Neural progenitor cell (in vitro differentiated cells): ENCODE measurements at places on chromosomes 6 and 20.

- DNase-seq, result no peak
These were observed 79.5 kb downstream of the SESN1 start for GRCh38 chr6:109015176-109015575.

- DNase-seq, result no peak
These were observed 71.6 kb downstream of the BANF2 start for GRCh38 chr20:17771206-17772004.

GRCh38 chr6:106728296-106728870 lies 99.0 kb downstream of the QRSL1 start:
- DNase-seq, result no peak

GRCh38 chr6:134288538-134289203 lies 29.2 kb downstream of the SGK1 start:
- no peak for DNase-seq

DNA sequence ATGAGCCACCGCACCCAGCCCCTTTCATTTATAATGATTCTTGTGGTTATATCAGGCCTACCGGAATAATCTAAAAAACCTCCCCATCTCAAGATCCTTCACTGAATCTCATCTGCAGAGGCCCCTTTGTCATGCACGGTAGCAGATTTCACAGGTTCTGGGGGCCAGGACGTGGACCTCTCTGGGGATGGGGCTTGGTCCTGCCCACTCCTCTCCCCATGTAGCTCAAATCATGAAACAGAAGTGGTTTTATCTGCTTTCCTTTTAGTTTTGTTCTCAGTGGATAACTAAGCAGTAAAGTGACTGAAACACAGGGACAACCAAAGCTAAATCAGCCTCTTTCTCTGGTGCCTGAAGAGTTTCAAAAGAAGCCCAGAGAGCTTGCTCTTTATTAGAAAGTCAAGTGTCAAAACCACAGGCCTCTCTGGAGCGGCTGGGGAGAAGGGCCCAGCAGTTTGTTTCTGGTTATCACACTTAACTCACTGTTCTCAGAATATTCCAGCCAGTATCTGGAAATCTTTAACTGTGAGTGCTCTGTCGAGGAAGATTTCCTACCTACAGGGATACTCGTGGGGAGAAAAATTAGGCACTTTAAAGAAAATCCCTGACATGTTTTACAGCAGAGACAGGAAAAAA lies 60.6 kb upstream of the FAM184A start:
- no peak for DNase-seq

DNA sequence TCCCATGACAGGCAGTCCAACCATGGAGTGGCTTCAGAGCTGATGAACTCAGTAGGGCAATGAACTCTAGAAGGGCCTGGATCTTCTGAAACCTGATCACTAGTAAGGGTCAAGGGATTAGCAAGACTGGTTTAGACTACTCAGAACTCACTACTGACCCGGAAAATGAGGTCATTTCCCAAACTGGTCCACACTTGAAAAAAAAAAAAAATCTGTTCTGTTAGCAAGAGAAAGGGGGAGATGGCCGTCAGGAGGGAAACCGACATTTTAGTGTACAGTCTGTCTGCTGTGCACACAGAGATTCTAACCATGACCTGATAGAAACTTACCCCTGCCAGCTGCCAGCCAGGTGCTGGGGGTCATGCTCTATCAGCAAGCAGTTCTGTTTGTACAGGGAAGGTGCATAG lies 262.4 kb upstream of the AGPAT4 start:
- DNase-seq, result peak; percentile 9

- DNase-seq, result no peak
These were observed 422.6 kb upstream of the FLRT3 start for GRCh38 chr20:14759979-14760378.

- DNase-seq, result no peak
These were observed 63.4 kb downstream of the AHI1 start for GRCh38 chr6:135434095-135434494.

DNA sequence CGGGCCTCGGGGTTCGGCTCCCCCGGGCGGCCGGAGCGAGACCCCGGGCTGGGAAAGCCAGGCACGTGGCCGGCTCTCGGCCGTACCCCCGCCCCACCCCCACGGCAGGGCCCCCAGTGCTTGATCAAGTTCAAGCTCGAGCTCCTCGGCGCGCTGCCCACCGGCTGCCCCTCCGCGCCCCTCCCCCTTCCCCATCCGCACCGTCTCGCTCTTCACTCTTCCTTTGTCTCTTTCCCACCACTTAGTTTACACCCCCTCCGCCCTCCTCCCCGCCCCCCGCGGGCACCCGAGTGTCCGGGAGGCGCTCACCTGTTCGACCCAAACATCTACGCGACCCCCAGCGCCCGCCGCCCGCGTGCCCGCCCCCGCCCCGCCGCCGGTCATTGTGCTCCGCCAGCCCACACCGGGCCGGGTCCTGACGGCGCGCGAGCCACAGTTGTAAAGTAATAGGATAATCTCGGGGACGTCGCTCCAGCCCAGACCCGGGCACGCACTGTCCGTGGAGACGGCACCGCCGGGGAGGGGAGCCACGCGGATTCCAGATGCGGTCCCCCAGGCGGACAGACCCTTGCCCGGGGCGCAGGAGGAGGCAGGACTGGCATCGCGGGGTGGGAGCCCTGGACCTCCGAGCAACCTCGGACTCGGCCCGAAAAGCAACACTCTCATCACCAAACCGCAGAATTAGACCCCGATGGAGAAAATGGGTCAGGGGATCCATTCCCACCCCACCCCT lies 100.7 kb downstream of the NOL4L start:
- DNase-seq, result peak; percentile 67

- DNase-seq, result no peak
These were observed 5.6 kb upstream of the APMAP start for GRCh38 chr20:24998121-24998520.

GRCh38 chr6:43180985-43181384 lies 1.0 kb upstream of the CUL9 start:
- no peak for DNase-seq

DNA sequence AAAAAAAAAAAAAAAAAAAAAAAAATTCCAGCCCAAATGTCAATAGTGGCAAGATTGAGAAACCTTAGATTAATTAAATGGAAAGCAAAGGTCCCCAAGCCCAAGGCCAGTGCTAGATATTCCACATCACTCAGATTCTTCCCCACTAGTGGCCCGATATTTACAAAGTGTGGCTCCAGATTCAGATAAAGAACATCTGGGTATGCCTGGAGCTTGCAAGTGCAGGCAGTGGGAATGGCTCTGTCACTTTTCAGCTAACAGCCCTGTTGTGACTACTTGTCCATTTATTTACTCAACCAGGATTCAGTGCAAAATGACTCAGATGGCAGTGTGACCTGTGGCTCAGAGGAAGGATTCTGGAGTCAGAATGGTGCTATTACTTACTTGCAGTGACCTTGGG lies 8.2 kb upstream of the KCNB1 start:
- DNase-seq, result no peak

DNA sequence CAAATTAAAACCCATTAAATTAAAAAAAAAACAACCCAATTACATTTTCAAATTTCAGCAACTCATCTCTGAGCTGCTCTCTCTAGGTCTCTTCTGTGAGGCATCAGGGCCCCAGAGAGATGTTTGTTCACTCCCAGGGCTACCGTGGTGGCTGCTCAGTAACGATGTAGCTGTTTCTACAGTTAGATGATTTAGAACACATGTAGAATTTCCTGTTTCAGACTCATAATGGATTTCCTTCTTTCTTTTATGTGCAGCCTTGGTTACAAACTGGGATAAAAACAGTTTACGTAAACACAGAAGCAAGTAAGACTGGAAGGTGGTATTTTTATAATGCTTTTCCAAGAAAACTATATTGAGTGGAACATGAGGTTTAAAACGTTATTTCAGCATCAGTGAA lies 116.1 kb upstream of the CCN2 start:
- DNase-seq, result no peak

DNA sequence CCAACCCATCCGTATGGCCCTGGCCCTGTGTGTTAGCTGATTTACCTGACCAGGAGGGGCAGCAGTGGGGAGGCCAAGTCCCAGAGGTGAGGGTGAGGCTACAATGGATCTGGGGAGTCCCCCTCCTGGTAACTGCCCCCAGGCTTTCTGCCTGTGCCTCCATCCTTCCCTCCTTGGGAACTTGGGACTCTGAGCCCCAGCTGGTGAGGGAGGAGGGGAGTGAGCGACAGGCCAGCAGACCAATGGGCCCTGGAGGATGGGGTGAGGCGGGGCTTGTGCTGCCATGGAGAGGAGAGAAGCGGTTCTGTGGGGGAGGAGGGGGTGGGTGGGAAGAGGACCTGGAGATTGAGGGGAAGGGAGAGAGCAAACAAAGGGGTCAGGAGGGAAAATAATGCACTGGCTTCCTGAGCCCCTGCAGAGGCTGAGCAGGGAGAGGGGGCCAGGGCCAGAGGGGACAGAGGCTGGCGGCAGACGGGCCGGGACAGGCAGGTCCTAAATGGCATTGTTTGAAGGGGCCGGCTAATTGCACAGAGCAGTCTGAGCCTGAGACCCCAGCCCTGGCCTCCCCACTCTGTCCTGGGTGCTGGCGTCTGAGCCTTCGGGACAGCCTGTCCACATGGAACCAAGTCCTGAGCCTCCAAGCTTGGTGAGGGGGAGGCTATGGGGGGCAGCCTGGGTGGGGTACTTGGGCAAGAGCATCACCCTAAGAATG lies 17.5 kb downstream of the DNMT3B start:
- DNase-seq, result peak; percentile 92

DNA sequence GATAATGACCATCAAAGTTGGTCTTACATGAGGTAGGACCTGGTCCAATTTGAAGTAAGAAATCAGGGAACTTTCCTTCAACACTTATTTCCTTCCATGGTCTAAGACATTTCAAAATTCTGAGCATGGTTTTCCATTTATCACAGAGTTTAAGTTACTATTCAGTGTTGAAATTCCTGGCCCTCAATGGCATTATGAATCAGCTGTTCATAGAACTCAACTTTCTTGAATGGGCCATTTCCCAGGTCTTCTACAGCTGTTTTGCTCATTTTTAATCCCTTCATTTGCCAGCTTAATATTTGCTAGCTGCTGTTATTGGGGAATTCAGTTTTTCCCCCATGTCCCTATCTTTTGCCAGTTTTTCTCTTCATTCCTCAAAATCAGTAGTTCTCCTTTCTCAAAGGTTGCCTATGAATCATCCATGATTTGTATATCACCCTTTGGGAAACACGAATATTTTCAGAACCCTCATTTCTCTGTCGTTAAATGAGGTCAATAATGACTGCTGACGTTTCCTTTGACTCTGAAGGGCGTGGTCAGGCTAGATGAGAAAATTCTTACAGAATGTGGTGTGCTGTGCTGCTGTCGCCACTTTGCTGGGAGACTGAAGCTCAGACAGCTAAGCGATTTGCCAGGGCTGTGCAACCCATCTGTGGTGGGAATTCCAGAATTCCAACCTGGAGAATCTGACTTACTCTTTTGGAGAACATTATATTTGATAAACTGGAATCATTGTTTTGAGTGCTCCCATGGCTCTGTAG lies 216.5 kb upstream of the FLRT3 start:
- DNase-seq, result no peak

DNA sequence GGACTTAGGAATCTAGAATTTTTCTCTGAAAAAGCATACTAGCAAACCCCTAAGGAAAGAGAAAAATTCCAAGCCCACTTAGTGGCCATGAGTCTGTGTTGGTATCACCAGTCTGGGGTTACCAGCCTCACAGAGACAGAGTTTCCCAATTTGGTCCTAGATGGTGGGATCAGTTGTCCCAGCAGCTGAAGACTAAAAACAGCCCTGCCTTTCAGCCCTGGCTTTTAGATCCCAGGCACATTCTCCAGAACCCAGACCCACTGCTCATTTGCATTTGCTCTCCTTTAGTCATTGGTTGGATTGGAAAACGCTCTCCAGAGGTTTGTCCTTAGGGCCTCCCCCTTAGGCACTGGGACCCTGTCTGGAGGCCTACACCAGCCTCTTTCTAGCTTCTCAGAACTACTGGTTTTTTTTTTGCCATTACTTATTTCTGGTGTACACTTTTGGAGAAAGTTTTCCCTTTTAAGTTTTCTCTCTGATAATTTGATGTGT lies 39.1 kb upstream of the FOXO3 start:
- no peak for DNase-seq

- DNase-seq, result peak; percentile 77
These were observed 20.4 kb upstream of the EFHC1 start for GRCh38 chr6:52399511-52400312.

DNA sequence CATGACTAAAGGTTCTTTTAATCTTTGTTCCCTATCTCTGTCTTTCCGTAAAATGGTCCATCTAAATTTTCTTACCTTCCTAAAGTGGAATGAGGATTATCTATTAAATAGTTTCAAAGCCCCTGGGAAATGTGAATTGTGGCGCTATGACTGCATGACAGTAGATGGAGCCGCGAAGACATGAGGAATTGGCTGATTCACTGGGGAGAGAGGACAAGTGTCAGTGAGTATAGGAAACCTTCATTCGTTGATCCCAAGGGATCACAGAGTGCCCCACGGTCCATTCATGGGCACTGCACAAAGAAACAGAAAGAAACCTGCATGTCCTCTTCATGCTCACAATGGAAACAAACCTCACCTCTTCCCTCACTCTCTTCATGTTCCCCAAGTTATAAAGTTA lies 479.3 kb upstream of the BTBD3 start:
- DNase-seq, result no peak

GRCh38 chr6:125346201-125346925 lies 44.6 kb upstream of the HDDC2 start:
- DNase-seq, result no peak

GRCh38 chr6:90982051-90982450 lies 395.2 kb upstream of the MAP3K7 start:
- no peak for DNase-seq

- DNase-seq, result peak; percentile 100
These were observed at the start of gene PANK2 for GRCh38 chr20:3888622-3889488. Gene PANK2 (plus strand): TSS chr20:3889387.

- no peak for DNase-seq
These were observed 7.0 kb downstream of the PPIL1 start for GRCh38 chr6:36867471-36868224.

- DNase-seq, result peak; percentile 85
These were observed at the start of gene CST3 for GRCh38 chr20:23637282-23638221. Gene CST3 (minus strand): TSS chr20:23637955. CDS start chr20:23637862, 93 bp downstream.

DNA sequence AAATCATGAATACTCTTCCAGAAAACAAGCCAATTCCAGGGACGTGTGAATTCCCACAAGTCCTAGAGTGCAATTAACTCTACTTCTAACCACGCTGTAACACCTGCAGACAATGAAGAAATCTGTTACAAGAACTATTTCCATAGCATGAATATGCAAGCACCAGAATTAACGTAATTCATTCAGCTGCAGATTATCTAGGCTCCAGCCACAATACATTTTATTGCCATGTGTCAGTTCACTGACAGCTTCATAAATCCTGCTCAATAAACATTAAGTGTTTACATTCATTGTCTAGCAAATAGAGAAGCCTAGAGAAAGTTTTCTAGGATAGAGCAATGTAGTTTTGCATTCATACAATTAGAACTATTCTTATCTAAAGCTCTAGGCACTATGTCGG lies 1348.5 kb downstream of the GRIK2 start:
- DNase-seq, result no peak

DNA sequence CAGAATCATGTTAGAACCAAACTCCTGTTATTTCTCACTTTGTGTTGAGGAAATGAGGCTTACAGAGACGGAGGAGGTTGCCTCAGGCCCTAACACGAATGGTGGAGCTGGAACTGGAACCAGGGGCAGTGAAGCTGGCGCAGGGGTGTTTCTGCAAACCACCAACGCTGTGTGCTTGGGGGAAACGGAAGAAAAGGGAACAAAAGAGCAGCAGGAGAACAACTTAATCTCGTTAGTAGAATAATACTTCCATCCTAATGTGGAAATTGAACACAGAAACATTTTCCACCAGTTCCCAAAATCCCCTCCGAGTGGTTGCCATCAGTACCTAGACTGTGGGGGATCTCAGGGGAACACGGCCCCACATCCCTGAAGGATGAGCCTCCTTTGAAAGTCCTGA lies 103.4 kb upstream of the FRMD1 start:
- DNase-seq, result peak; percentile 75

GRCh38 chr20:35453647-35454046 lies 1.8 kb upstream of the CEP250 start:
- DNase-seq, result no peak
